ENCODE measurements at places on chromosomes 16 and 17.

- DNase-seq, result no peak
Observed at GRCh38 chr16:24984903-24985675, 30.1 kb downstream of the ARHGAP17 start.

DNA sequence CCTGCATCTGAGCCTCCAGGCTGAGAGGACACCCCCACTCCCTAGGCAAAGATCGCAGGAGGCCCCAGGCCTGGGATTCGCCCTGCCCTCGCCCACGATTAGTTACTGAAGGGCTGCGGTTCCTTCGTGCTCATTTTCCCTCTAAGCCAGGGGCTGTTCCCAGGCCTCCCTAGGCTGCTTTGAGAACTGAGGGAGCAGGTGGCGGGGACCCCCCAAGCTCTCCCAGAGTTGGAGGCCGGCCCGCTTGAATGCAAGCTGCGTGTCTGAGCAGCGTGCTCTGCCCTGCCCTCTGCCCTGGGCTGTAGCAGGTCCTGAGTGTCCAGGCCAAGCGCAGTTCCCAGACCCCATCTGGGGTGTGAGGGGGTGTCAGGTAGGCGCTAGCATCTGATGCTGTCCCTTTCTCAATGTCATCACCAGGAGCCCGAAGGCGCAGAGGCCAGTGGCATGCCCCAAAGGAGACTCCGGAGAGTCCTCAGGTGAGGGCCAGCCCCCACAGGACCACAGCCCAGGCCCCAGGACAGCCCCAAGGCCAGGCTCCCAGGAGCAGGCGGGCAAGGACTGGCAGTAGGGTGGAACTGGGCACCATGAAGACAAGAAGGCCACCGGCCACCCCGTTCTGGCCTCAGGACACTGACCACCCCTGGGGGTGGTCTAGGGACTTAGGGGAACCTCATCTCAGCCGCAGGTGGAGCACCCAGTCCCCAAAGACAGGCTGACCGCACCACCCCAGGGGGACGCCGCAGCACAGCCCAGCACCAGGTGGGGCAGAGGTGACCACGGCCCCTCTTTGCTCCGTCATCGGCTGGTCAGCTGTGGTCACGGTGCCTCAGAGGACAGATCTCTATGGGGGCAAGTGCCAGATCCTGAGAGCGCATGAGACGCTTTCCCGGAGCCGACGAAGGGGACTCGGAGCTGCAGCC, 14.6 kb downstream of the ENDOV start:
- no peak for DNase-seq

DNA sequence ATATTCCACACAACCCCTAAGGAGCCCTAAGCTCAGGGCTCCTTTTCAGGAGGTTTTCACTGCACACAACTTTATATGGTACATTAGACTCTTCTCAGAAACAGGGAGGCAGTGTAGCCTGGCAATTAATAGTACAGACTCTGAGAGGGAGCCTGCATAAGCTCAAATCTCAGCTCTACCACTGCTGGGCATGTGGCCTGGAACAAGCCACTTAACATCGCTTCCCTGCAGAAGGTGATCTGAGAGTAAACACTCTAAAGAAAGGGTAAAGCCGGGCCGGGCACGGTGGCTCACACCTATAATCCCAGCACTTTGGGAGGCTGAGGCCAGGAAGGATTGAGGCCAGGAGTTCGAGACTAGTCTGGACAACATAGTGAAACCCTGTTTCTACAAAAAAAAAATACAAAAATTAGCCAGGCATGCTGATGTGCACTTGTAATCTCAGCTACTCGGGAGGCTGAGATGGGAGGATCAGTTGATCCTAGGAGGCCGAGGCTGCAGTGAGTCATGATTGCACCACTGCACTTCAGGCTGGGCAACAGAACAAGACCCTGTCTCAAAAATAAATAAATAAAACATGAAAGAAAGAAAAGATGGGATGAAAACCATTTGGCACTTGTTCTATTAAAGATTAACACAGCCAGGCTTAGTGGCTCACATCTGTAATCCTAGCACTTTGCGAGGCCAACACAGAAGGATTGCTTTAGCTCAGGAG, 70.7 kb upstream of the DNAJA2 start:
- DNase-seq, result no peak

DNA sequence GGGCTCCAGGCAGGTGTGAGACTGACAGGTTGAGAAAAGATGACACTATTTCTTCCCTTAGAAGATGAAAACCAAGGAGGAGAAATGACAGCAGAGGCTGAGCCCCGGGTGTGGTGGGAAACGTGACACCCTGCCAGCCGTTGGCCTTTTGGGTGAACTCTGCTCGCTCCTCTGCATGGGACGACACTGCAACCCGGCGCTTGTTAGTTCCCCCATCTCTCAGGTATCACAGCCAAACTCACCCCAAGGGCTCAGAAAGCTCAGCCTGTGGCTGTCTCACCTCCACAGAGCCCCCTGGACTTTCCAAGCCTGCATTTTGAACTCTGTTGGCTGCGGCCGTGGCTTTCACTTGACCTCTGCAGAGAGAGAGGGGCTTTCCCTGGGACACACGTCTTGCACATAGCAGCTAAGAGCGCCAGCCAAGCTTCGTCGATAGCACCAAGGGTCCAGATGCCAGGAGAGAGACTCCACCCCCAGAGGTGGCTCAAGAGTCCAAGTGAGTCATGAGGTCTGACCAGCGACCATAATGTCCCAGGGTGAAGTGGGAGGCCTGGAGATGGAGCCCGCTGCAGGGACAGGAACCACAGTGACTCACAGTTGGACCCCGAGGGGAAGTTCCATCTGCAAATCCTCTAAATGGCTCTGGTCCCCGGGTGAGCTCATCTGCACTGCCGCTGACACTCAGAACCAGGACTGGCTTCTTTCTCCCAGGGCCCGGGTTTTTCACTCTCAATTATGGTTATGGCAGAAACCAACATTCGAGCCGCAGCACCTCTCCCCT, 301.9 kb downstream of the SOX9 start:
- peak; percentile 3 for DNase-seq

All from OCI-LY7 (cell line).